CD4-positive, alpha-beta memory T cell (primary cell): ENCODE measurements at places on chromosomes 5 and 9. TPM values are rescaled to one million over a fixed set of nuclear protein-coding genes. Genes with fewer than 3 reads are reported as not detected.

RAPGEF6 gene
- 114 TPM for total RNA-seq

DNA sequence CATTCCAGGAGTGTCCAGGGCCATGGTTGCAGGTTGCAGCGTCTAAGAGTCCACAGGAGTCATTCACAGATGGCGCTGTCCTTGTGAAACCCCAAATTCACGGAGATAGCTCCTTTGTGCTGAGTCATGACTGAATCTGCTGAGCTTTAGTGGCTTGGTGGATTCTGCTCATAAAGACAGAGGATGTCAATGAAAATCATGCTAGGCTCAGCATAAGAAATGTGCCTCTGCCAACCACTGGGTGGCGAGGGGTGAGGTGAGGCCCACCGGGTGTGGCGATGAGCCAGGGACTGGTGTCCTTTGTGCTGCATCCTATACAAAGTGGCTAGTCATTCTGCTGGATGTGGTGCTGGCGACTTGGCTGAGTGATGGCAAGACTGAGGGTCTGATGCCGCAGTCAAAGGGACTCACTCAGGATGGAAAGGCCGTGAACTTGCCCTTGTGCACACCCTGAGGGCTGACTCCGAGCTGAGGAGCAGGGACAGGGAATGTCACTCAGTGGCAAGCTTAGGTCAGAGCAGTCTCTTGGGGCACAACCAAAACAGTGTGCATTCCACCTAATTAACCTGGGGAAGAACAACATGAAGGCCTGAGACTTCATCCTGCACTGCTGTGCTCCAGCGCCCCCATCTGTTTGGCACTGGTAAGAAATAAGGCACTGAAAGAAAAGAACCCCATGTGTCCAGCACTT, 71.5 kb downstream of the DAP start:
- no peaks in the 10 kb centered on the region for H3K4me1 ChIP-seq
- DNase-seq = no peak
- H3K36me3 ChIP-seq = no peaks in the 10 kb centered on the region
- no peak overlapping the region for H3K27ac ChIP-seq
- no peaks in the 10 kb centered on the region for H3K27me3 ChIP-seq

DCP2 gene
- 123 TPM for total RNA-seq

DNA sequence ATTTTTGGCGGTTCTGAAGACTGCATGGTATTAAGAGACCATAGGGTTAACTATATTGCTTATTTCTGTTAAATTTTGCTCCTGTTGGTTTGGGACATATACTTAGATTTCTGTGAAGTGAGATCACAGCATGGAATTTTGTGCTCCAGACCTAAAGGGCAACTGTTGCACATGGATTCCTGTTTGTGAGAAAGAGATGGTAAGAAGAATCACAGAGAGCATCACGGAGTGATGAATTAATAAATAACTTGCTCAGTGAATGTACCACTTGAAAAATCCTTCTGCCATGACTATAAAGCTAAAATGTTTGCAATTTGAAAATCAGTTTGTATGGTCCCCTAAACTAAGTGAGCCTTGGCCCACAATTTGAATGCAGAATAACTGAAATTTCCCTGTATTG, 4.5 kb downstream of the PSAT1 start:
- no peak overlapping the region for H3K4me3 ChIP-seq
- H3K36me3 ChIP-seq = peaks cover 8% of the 10 kb centered on the region
- no peaks in the 10 kb centered on the region for H3K27me3 ChIP-seq
- H3K4me1 ChIP-seq = peaks cover 11% of the 10 kb centered on the region
- no peak overlapping the region for H3K27ac ChIP-seq

ALDH1A1 gene
- 0.44 TPM for total RNA-seq

TSSK1B gene
- not detected for total RNA-seq
